ENCODE measurements at places on chromosomes 2 and 18. TPM values are rescaled to one million over a fixed set of nuclear protein-coding genes. Genes with fewer than 3 reads are reported as not detected.

GRCh38 chr2:204655101-204655500 lies 109.8 kb downstream of the PARD3B start:
- H3K27ac ChIP-seq: no peak overlapping the region
- no peak overlapping the region for H3K4me3 ChIP-seq
- H3K36me3 ChIP-seq: no peaks in the 10 kb centered on the region
- H3K4me1 ChIP-seq: no peaks in the 10 kb centered on the region

DNA sequence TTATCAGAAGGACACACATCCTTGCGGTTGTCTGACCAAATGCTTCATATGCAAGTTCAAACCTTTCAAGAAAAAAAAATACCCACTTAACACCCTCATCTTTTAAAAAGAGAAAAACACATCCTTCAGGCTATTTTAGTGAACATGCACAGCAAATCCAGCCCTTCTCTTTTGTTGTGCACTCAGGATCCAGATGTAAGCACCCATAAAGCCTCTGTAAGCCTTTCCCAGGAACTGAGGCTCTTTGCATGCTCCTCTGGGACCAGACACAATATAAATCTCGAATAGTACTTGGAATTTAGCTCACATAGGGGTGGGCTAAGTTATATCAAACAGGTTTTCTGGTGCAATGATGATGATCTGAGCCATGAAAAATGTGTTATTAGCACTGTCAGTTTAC lies 308.8 kb upstream of the FAM98A start:
- no peaks in the 10 kb centered on the region for H3K4me1 ChIP-seq
- H3K27ac ChIP-seq: no peak overlapping the region
- DNase-seq: no peak
- H3K36me3 ChIP-seq: no peaks in the 10 kb centered on the region
- H3K4me3 ChIP-seq: no peak overlapping the region
- H3K27me3 ChIP-seq: no peaks in the 10 kb centered on the region

- peaks cover 79% of the 10 kb centered on the region for H3K27me3 ChIP-seq
- no peak for DNase-seq
- H3K4me1 ChIP-seq: no peaks in the 10 kb centered on the region
These were observed 14.3 kb downstream of the PAX3 start for GRCh38 chr2:222284466-222284865.

DNA sequence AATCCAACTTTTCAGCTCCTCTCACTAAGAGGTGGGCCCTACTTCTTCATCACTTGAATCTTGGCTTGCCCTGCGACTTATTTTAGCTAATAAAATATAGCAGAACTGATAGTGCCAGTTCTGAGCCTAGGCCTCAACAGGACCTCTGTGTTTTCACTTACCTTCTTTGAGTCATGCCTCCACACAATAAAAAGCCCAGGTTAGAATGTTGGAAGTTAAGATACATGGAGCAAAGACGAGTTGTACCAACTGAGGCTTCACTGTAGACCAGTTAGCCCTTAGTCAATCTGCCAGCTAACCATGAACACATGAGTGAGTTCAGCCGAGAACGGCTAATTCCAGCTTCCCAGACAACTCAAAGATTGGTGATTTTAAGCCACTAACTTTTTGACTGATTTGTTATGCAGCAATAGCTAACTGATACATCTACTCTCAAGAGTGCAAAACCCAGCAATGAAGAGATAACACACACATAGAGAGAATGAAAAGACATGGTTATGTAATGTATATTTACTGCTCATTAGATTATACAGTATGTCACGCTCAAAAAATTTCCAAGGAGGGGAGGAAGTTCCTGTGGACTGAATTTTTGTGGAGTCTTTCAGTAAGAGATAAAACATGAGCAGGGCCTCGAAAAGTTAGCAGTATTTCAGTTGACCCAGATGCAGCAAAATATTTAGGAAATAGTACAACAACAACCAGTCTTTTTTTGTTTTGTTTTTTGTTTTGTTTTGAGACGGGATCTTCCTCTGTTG lies 181.1 kb downstream of the MYCN start:
- no peak for DNase-seq
- no peak overlapping the region for H3K27ac ChIP-seq
- no peak overlapping the region for H3K4me3 ChIP-seq
- H3K27me3 ChIP-seq: no peaks in the 10 kb centered on the region

The TSGA10 gene
- total RNA-seq: 6.6 TPM

Data from HCT116 (cell line).